ENCODE measurements at places on chromosomes 6 and 20. TPM values are rescaled to one million over a fixed set of nuclear protein-coding genes. Genes with fewer than 3 reads are reported as not detected.

- no peaks in the 10 kb centered on the region for H3K36me3 ChIP-seq
- H3K27me3 ChIP-seq: no peaks in the 10 kb centered on the region
- H3K4me3 ChIP-seq: no peak overlapping the region
- DNase-seq: no peak
- H3K4me1 ChIP-seq: peaks cover 3% of the 10 kb centered on the region
Observed at GRCh38 chr6:112936504-112936903, 589.4 kb downstream of the RFPL4B start.

DNA sequence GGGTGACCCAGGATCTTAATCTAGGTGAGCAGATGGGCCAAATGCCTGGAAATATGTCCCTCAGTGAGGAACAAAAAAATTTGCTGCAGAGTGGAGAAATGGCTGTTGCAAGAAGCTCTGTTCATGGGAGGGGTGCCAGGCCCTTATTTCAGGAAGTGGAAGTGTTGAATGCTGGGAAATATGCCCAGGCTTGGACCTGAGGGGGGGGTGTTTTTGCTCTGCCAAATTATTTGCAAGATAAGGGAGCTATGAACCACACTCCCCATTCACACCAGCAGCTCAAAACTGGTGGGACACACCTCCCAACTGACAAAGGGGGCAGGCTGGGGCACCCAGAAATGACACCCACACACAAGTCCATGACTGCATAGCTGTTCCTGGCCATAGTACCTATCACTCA lies 8.7 kb downstream of the CST4 start:
- DNase-seq: no peak
- H3K4me1 ChIP-seq: peaks cover 5% of the 10 kb centered on the region
- H3K27ac ChIP-seq: no peak overlapping the region
- H3K4me3 ChIP-seq: no peak overlapping the region
- no peaks in the 10 kb centered on the region for H3K36me3 ChIP-seq

The PANK2 gene
- 53.8 TPM for total RNA-seq

DNA sequence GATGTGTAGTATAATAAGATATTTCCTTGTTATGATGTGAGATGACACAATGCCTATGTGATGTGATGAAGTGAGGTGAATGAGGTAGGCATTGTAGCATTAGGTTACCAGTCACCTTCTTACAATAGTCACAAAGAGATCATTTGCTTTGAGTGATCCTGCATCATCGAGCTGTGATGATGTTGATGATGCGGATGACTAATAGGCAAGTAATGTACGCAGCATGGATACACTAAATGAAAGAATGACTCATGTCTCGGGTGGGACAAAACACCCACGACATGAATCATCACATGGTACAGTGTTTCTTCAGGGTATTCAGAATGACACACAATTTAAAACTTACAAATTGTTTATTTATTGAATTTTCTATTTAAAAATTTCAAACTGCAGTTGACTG lies 806.3 kb upstream of the GJE1 start:
- H3K4me3 ChIP-seq: no peak overlapping the region
- no peak for DNase-seq
- no peak overlapping the region for H3K27ac ChIP-seq

The PDYN gene
- total RNA-seq: not detected

The PTGIS gene
- total RNA-seq: 19.3 TPM

- no peaks in the 10 kb centered on the region for H3K4me1 ChIP-seq
- DNase-seq: no peak
- H3K27me3 ChIP-seq: no peaks in the 10 kb centered on the region
Observed at GRCh38 chr20:1595333-1595732, 24.5 kb downstream of the SIRPB1 start.

DNA sequence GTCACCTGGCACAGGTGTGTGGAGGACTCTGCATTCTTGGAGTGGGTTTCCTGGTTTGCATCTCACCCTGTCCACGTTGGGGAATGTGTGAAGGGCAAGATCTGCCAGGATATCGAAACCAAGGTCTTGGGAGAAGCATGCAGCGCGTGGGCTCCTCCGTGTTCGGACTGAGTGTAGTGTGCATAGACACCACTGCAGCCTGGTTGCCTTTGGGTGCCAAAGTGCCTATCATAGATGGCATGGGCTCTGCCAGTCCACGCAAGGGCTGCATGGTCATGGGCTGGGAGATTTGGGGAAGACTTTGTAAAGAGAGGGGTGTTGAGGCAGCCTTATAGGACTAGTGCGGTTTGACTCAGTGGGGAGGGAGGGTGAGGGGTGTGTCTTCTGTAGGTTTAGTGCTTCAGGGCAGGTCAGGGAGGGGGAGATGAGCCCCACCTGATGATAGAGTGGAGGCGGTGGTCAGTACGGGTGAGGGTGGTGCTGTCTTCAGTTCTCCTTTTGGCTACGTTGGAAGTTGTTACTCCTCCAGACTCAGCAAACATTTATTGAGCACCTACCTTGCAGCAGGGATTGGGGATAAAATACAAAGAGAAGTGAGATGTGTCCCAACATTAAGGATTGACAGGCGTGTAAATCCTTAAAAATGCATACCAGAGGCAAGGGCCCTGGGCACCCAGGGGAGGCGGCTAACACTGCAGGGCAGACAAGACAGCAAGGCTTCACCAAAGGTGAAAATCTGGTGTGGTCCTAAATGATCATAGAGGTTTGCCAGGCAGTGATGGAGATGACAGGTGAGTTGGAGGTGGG lies 28.3 kb downstream of the DUSP22 start:
- no peak overlapping the region for H3K27ac ChIP-seq
- no peaks in the 10 kb centered on the region for H3K27me3 ChIP-seq
- H3K4me1 ChIP-seq: no peaks in the 10 kb centered on the region
- DNase-seq: no peak
- no peak overlapping the region for H3K4me3 ChIP-seq
- H3K36me3 ChIP-seq: no peaks in the 10 kb centered on the region

- no peaks in the 10 kb centered on the region for H3K36me3 ChIP-seq
- no peak for DNase-seq
- peaks cover 39% of the 10 kb centered on the region for H3K27me3 ChIP-seq
- no peak overlapping the region for H3K27ac ChIP-seq
Observed at GRCh38 chr6:99871641-99872040, 122.4 kb downstream of the MCHR2 start.

GRCh38 chr6:135521431-135521830 lies 23.9 kb upstream of the AHI1 start:
- peaks cover 11% of the 10 kb centered on the region for H3K36me3 ChIP-seq
- peaks cover 22% of the 10 kb centered on the region for H3K4me1 ChIP-seq
- DNase-seq: no peak
- no peak overlapping the region for H3K4me3 ChIP-seq
- H3K27ac ChIP-seq: no peak overlapping the region

The CDSN gene
- not detected for total RNA-seq

GRCh38 chr20:19284400-19285178 lies 72.1 kb downstream of the SLC24A3 start:
- no peak overlapping the region for H3K27ac ChIP-seq
- H3K27me3 ChIP-seq: no peaks in the 10 kb centered on the region
- H3K4me3 ChIP-seq: no peak overlapping the region
- H3K36me3 ChIP-seq: no peaks in the 10 kb centered on the region
- peaks cover 8% of the 10 kb centered on the region for H3K4me1 ChIP-seq

The KCNQ5 gene
- 1.0 TPM for total RNA-seq

- no peak overlapping the region for H3K4me3 ChIP-seq
- H3K27ac ChIP-seq: no peak overlapping the region
- no peaks in the 10 kb centered on the region for H3K4me1 ChIP-seq
- peaks cover 56% of the 10 kb centered on the region for H3K36me3 ChIP-seq
Observed at GRCh38 chr6:12137480-12137879, 125.4 kb downstream of the HIVEP1 start.

The PAK1IP1 gene
- 14.1 TPM for total RNA-seq

- H3K27me3 ChIP-seq: no peaks in the 10 kb centered on the region
- H3K4me3 ChIP-seq: no peak overlapping the region
- no peak for DNase-seq
- no peaks in the 10 kb centered on the region for H3K36me3 ChIP-seq
Observed at GRCh38 chr6:93972791-93973190, 553.4 kb upstream of the EPHA7 start.

DNA sequence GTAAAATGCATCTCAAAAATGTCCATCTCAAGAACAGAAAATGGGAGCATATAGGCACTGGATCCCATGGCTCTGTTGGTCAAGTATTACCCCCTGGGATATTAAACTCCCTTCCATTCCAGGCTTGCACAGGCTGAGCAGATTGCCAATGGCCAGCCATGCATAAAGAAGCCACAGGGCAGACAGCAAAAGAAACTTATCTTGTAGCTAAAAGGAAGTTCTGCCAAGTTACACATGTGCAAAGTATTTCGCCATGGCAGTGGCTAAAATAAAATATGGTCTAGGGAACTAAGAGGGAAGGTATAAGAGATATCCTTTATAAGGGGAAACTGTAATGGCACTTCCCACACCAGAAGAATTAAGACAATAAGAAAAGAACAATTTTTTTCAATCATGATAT lies 415.6 kb upstream of the BTBD3 start:
- no peak overlapping the region for H3K4me3 ChIP-seq
- H3K4me1 ChIP-seq: no peaks in the 10 kb centered on the region
- no peak for DNase-seq
- H3K27me3 ChIP-seq: no peaks in the 10 kb centered on the region
- H3K27ac ChIP-seq: no peak overlapping the region

GRCh38 chr6:36302227-36302976 lies 32.5 kb downstream of the PNPLA1 start:
- H3K4me1 ChIP-seq: no peaks in the 10 kb centered on the region
- no peak overlapping the region for H3K4me3 ChIP-seq
- H3K27me3 ChIP-seq: peaks cover 15% of the 10 kb centered on the region
- DNase-seq: peak; percentile 86
